NCI-H226 (cell line): ENCODE measurements at places on chromosomes 12 and 14.

- DNase-seq: peak; percentile 59
Observed at GRCh38 chr12:46661110-46661845, 164.5 kb downstream of the SLC38A4 start.

- DNase-seq: no peak
Observed at GRCh38 chr14:105055736-105056302, 9.4 kb downstream of the GPR132 start.

GRCh38 chr12:53935383-53936341 lies 3.0 kb upstream of the HOXC13 start:
- no peak for DNase-seq

- peak; percentile 50 for DNase-seq
Observed at GRCh38 chr12:116236148-116236731, 41.3 kb downstream of the MED13L start.

DNA sequence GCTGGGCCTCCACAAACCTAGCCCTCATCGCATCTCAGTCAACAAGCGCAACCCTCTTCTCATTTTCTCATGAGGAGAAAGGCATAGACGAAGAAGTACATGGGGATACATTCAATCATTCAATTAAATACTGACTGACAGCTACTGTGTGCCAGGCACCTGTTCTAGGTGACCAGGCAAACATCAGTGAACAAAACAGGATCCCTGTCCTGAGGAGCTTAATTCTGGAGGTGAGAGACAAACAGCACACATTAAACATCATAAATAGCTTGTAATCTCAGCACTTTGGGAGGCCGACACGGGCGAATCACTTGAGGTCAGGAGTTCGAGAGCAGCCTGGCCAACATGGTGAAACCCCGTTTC lies 362 bp upstream of the ACYP1 start:
- no peak for DNase-seq

DNA sequence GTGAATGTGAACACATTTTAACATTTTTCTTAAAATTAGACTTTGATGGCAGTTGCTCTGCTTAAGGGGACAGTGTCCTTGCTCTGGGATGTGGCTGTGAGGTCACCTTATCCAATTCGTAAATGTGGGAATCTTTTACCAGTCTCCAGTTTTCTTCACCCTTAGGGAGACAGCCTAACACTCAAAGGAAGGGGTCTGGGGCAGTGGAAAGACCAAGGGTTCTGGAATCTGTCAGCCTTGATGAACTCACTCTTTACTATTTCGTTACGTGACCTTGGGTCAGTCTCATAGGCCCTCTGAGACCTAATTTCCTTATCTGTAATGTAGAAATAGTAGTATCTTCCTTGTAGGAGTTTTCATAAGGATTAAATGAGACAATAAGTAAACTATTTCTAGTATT lies 245.6 kb upstream of the ATP2B1 start:
- no peak for DNase-seq

DNA sequence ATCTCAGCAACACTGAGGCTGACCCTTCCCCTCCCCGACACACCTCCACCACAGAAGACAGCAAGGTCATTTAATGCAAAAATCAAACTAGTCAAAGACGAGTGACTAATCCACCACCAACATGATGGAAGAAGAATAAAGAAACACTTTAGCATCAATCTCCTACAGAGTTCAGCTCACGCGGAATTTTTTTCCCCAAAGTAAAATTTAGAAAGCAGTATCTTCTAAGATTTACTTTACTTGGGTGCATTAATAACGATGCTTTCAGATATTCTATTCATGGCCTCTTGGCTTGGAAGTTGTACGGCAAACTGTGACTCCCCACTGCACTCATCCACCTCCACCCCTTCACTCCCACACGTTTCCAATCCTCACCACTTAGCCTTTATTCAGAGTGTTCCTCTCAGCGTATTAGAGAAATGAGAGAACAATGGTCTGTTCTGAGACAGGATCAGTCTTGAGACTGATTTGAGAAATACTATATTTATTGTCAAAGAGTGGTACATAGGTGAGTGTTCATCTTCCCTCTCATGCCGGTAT lies 1.9 kb downstream of the EGLN3 start:
- DNase-seq: no peak

DNA sequence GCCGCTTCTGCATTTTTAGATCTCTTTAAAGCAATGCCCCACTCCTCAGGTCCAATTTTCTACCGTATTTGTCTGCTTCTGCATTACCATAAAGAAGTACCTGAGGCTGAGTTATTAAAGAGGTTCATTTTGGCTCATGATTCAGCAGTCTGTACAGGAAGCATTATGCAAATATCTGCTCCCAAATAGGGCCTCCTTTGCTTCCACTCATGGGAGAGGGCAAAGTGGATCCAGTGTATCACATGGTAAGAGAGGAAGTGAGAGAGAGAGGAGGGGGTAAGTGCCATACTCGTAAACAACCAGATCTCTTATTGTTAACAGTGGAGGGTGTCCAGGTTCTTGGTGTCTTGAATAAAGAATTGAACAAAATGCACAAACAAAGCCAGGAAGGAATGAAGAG lies 316.1 kb upstream of the SEL1L start:
- DNase-seq: no peak

- DNase-seq: no peak
Observed at GRCh38 chr14:104709387-104710039, 14.5 kb upstream of the ADSS1 start.

DNA sequence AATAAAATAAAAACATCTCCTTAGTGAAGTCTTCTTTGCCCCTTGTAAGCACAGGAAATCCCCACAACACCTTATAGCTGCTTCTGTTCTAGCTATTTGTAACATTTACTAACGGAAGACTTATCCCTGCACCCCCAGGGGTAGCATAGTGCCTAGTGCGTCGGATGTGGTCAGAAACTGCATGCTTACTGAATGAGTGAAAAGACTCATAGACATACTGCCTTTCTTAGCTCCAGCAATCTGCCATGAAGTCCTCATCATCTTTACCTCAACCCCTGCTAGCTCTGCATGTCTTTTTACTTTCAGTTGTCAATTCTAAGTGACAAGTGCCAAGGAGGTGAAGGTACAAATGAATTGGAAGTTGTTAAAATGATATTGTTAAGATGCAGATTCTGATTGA lies 12.9 kb downstream of the RIOX1 start:
- no peak for DNase-seq

- DNase-seq: no peak
Observed at GRCh38 chr12:15712160-15712559, 77.0 kb downstream of the EPS8 start.

GRCh38 chr12:3119192-3119755 lies 42.1 kb downstream of the TSPAN9 start:
- DNase-seq: no peak

DNA sequence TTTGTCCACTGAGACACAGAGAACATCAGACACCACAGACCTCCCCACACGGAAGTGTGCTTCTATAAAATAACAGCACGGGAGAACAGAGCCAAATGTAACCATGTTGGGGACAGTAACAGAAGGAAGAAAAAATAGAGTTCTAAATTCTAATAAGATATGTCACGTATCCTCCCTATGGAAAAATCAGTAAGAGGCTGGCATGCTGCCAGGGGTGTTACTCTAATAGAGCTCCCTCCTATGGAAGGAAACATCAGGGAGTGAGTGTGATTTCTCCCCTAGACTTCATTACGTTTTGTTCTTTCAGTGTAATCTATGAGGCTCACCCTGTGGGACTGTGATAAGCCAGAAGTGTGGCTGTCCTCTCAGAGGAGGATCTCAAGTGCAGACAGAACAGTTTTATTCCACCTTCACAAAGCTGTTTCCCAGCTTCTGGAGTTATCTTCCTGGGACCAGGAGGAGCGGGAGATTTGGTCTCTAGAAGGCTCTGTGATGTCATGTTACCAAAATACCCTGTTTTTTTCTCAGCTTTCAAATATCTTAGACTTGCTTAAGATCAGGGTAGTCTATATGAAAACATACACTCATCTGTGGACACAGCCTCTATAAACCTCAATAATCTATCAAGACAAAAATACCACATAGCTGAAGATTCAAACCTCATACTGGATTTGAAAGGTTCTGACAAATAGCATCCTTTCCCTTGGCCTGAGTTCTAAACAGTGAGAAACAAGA lies 69.3 kb downstream of the ZFC3H1 start:
- no peak for DNase-seq

DNA sequence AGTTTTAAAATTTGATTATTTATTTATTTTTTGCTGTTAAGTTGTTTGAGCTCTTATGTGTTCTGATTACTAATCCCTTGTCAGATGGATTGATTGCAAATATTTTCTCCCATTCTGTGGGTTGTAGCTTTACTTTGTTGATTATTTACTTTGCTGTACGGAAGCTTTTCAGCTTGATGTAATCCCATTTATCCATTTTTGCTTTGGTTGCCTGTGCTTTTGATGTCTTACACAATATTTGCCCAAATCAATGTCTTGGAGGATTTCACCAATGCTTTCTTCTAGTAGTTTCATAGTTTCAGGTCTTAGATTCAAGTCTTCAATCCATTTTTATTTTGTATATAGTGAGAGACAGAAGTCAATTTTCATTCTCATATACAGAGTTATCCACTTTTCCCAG lies 56.5 kb upstream of the PCNX4 start:
- no peak for DNase-seq

- DNase-seq: peak; percentile 48
Observed at GRCh38 chr12:79409562-79409961, 281.2 kb downstream of the PAWR start.

- no peak for DNase-seq
Observed at GRCh38 chr12:71892059-71892458, 46.6 kb upstream of the TPH2 start.

DNA sequence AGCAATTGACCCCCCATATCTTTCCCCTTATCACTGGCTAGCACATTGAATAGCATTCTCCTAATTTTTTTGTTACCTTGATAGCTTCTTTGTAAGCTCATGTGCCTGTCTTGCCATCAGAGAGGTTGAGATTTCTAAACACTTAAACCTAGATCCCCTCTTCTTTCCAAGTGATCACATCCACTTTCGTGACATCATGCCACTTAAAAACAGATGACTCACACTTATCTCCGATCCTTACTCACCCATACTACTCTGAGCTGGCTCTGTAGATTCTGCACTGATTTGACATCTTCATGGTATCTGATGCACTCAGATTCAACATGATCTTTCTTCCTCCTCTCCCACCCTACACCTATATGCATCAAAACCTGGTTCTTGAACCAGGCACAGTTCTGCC lies 10.5 kb downstream of the GPR137C start:
- no peak for DNase-seq

DNA sequence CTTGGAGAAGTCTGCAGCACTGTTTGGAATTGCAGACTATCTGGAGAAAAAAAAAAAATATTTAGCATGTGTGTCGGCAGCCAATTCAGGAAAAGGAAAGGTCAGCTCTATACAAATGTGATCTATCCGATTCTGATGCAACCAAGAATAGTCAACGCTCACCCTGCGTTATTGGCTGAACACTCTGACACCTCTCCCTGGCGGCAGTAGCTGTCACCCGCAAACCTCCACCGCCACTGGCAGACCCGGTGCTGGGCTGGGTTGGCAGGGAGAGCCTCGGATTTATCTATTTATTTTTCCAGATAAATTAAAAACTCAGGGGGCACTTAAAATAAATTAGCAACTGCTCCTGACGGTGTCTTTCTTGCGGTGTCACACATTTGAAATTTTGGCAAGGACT lies 409.7 kb downstream of the VRK1 start:
- DNase-seq: no peak

GRCh38 chr14:54796961-54797360 lies 105.7 kb downstream of the GCH1 start:
- DNase-seq: peak; percentile 67

DNA sequence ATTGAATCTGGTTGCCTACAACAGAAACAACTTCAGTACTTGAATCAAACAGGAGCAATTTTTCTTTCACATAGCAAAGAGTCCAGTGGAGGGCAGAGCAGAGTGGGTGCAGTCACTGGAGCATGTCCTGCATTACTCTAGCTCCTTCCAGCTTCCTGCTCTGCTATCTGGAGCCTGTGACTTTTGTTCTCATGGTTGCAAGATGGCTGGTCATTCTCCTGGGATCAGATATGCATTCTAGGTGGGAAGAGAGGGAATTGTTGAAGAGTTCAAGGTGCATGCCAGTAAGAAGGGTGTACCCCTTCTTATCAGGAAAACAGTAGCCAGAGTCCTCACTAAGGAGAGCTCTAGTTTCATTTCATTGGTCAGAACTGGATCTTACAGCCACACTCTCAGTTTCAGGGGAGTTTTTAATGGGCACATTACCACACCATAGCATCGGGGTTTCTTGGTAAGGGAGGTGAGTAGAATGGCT lies 8.0 kb downstream of the IFT43 start:
- no peak for DNase-seq

- no peak for DNase-seq
Observed at GRCh38 chr14:93688239-93688666, 100.0 kb downstream of the PRIMA1 start.

DNA sequence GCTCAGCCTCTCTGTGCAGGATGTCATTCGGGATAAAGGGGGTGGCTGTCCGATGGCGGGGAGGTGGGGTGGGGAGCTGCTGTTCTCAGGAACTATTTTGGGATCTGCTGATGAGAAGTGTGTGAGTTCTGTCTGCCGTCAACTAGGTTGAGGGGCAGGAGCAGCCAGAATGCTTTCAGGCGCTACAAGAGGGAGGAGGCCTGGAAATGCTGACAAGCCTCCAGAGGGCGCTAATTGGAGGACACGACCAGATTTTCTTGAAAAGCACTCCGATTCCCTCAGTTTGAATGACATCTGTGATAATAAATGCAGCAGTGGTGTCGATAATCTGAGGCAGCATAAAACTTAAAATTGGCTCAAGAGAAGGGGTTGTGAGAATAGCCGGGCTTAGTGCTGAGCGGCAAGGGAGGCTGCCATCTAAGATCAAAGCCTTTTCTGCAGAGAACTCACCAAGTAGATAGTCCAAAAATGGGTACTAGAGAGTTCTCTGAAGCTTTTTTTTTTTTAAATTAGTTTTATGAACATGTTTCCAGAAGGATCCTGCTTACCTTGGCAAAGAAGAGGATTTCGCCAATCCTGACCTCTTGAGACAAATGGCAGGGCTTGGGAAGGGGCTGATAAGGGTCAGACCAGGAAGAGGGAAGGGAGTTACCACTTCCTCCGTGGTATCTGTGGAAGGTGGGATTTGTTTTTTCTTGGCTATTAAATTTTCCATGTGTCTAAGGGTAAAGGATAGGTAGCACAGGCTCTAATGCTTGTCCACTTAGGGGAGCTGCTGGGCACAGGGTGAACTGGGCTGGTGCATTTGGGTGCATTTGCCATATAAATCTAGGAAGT lies 94.4 kb downstream of the CRACR2A start:
- DNase-seq: no peak

- no peak for DNase-seq
Observed at GRCh38 chr12:116697305-116697704, 40.6 kb downstream of the SPRING1 start.

DNA sequence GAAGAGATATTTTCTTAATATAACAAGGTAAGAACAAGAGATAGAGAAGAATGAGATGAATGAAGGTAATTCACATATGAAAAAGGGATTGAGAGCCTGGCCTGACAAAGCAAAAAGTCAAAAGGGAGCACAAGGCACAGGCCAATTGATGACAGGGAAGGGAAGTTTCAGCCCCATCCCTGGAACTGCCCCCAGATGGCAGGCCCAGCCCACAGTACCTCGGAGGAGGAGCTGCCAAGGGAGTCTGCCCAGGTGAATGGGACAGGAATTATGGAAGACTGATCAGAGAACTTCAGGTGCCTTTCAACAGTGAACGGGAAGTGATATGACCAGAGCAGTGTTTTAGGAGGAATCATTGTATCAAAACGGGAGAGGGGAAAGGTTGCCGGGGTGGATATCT lies 15.7 kb downstream of the SNRPF start:
- DNase-seq: no peak
